ENCODE measurements at places on chromosomes 7 and 10.

- H3K27me3 ChIP-seq, result peaks cover 21% of the 10 kb centered on the region
- peaks cover 5% of the 10 kb centered on the region for H3K4me1 ChIP-seq
- no peaks in the 10 kb centered on the region for H3K36me3 ChIP-seq
- H3K4me3 ChIP-seq, result no peak overlapping the region
- no peak overlapping the region for H3K27ac ChIP-seq
Observed at GRCh38 chr10:124384172-124384571, 34.6 kb downstream of the OAT start.

DNA sequence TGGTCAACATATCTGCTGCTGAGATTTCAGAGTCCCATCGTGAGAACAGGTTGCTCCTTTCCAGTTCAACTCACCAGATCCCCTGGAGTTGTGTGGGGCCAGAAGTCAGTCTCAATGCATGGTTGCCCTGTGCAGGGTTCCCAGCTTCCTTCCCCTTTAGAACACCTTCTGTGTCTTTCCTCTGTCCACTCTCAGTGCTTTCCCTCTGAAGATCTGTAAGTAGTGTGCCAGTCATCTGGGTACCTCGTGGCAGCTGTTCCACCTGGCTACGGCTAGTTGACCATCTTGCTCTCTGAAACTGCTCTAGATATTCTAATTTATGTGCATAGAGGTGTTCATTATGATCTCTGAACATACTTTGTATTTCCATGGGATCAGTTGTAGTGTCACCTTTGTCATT, 36.1 kb upstream of the PRSS37 start:
- H3K27me3 ChIP-seq, result no peaks in the 10 kb centered on the region
- H3K27ac ChIP-seq, result no peak overlapping the region
- no peak overlapping the region for H3K4me3 ChIP-seq
- DNase-seq, result no peak

GRCh38 chr10:21534604-21535493, 817 bp downstream of the MLLT10 start:
- peak overlapping the region; percentile 63 for H3K27ac ChIP-seq
- DNase-seq, result peak; percentile 56
- no peaks in the 10 kb centered on the region for H3K36me3 ChIP-seq

DNA sequence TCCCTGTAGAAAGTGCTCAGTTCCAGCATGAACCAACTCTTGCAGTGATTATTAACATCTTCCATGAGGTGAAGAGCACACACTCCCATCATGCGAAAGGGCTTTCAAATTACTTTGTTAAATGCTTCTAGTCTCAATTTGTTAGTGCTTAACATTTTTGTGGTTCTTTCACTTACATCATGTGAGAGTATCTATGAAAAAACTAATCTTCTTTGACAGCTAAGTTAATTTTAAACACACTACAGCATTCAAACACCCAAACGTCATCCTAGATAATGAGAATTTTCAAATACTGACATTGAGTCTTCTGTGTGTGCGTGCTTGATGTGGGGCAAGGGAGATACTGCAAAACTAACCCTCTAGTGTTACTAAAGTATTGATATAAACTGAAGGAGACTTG, 84.8 kb downstream of the ETV1 start:
- no peaks in the 10 kb centered on the region for H3K27me3 ChIP-seq
- H3K4me1 ChIP-seq, result peaks cover 22% of the 10 kb centered on the region
- no peaks in the 10 kb centered on the region for H3K36me3 ChIP-seq
- no peak for DNase-seq
- no peak overlapping the region for H3K4me3 ChIP-seq

GRCh38 chr10:124539935-124540641, 78.5 kb downstream of the LHPP start:
- no peak overlapping the region for H3K4me3 ChIP-seq
- peaks cover 8% of the 10 kb centered on the region for H3K4me1 ChIP-seq
- no peak overlapping the region for H3K27ac ChIP-seq
- no peaks in the 10 kb centered on the region for H3K36me3 ChIP-seq
